CD4-positive, CD25-positive, alpha-beta regulatory T cell (primary cell): ENCODE measurements at places on chromosomes 2 and 18. TPM values are rescaled to one million over a fixed set of nuclear protein-coding genes. Genes with fewer than 3 reads are reported as not detected.

KYNU gene
- not detected for total RNA-seq

RIT2 gene
- not detected for total RNA-seq

ERBB4 gene
- not detected for total RNA-seq

MPP4 gene
- not detected for total RNA-seq

KCNJ3 gene
- not detected for total RNA-seq

PDIA6 gene
- 48.0 TPM for total RNA-seq

FAM98A gene
- 19.5 TPM for total RNA-seq

PRSS56 gene
- total RNA-seq, result not detected

UGT1A4 gene
- not detected for total RNA-seq

RAX gene
- total RNA-seq, result not detected

LYPD6 gene
- not detected for total RNA-seq

IL37 gene
- not detected for total RNA-seq

SPATS2L gene
- total RNA-seq, result 19.2 TPM

- DNase-seq, result no peak
Measured at GRCh38 chr2:85446296-85447221, 28.0 kb downstream of the SH2D6 start.

DNA sequence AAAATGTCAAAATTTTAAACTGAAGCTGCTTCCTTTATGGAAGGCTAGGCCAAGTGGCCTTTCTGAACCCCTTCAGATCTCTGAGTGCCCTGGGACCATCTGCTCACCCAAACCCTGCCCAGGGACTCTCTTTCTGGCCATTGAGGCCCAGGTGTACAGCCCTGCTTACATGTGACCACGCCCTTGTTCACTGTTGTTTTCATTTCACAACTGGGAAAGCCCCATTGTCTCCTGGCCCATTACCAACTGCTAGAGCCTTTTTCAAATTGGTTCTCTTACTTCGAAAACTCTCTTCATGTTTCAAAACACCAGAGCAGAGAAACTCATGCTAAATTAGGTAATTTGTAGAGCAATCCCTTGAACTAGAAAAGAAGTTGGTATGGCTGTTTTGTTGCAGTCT, 219.5 kb upstream of the TANK start:
- no peak for DNase-seq

- no peak for DNase-seq
Measured at GRCh38 chr2:205759732-205760131, 77.4 kb downstream of the NRP2 start.

- DNase-seq, result no peak
Measured at GRCh38 chr2:27653397-27653796, 10.0 kb downstream of the SUPT7L start.

DNA sequence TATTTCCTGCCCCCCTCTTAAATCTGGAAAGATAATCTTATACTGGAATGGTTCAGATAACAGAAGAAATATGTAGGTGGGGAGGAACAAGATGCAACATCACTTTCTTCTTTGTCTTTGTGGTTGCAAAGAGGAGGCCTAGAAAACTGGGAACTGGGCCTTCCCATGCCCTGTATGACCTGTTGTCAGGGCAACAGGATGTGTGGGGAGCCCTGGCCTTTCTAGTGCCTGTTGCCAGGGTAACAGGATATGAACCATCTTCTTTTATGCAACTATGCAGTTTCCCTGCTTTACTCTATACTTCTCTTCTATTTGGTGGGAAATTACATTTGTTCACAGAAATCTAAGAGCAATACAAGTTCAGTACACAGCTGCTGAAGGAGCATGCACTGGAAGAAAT, 79.8 kb upstream of the PDE1A start:
- no peak for DNase-seq

DNA sequence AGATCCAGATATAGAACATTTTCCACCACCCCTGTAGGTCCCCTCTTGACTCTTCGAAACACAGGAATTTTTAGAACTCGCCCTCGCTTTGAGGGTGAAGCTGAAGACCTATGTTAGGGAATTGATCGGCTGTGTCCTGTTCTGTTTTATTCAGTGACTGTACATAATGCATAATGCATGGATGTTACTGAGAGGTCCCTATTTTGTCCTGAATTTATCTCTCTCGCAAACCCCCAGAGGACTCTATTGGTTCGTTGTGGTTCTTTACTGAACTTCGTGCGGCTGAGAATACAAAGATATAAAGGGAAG, 431 bp upstream of the EIF5B start:
- DNase-seq, result no peak

DNA sequence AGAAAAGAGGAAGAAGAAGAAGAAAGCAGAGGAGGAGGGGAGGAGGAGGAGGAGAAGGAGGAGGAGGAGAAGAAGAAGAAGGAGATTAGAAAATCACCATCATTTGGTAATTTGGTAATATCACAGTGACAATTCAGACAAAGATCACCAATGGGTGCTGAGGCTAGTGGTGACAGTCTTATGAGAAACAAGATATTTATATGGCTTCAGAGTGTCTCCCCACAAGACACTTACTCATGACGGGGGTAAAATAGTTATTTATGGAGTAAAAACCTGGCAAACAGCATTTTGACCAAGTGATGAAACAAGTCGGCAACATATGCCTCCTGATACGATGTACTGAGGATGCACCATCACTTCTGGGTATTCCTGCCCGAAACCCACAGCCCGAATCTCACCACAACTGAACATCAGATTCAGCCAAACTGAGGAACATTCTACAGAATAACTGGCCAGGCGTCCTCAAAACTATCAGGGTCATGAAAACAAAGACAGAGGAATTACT, 4.9 kb downstream of the ASPRV1 start:
- DNase-seq, result no peak

GRCh38 chr2:9745153-9745899, 97.9 kb upstream of the TAF1B start:
- no peak for DNase-seq

GRCh38 chr2:33153008-33153407, 206.3 kb downstream of the LTBP1 start:
- DNase-seq, result no peak

DNA sequence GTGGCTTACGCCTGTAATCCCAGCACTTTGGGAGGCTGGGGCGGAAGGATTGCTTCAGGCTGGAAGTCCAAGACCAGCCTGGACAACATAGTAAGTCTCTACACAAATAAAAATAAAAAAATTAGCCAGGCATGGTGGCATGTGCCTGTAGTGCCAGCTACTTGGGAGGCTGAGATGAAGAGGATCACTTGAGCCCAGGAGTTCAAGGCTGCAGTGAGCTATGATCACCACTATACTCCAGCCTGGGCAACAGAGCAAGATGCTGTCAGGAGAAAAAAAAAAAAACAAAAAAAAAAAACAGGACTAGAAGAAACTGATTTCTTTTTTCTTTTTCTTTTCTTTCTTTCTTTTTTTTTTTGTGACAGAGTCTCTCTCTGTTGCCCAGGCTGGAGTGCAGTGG, 13.6 kb downstream of the SPDYA start:
- no peak for DNase-seq

- no peak for DNase-seq
Measured at GRCh38 chr2:219782737-219783348, 155.4 kb downstream of the SLC4A3 start.

DNA sequence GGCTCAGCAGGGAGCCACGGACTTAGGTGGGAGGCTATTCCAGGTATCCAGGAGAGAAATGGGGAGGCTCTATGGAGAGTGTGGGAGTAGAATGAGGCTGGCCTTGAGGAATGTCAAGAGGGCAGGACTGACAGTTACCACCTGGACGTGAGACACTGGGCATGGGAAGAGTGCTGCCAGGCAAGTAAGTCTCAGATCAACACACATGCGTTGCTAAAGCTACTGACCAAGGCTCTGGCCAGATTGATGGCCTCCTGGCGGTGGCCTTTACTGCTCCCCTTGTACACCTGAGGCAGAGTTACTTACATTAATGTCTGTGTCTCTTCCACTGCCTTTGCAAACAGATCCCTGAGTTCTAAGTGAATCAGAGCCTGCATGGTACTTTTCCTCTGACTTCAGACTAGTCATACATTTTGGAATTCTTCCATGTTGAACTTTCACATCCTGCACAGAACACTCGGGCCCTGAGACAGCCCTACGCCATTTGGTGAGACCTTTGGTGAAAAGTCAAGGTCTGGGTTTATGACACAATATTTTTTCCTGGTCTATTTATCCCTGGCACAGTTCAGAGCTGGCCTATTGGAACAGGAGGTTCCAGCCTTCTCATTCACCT, 398.8 kb upstream of the TRIB2 start:
- DNase-seq, result no peak

GRCh38 chr18:42514512-42514911, 559.5 kb downstream of the PIK3C3 start:
- DNase-seq, result no peak

DNA sequence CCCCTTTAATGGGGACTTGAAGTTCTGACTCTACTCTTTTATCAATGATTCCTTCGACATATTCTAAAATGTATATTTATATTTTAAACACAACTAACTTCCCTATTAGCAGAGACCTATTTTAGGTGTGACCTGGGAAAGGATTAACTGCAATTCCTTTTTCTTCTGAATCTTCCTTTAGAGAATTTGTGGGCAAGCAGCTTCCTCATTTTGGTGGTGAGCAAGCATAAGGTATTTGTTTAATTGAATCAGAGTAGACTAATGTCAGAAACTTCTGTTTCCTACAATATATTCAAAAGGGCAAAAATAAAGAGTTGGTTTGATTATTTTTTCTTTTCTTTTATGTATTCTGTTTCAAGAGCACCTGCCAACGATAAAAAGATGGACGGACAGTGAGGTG, 237.0 kb downstream of the IKZF2 start:
- no peak for DNase-seq

- no peak for DNase-seq
Measured at GRCh38 chr18:75533950-75534349, 106.4 kb upstream of the SMIM21 start.

DNA sequence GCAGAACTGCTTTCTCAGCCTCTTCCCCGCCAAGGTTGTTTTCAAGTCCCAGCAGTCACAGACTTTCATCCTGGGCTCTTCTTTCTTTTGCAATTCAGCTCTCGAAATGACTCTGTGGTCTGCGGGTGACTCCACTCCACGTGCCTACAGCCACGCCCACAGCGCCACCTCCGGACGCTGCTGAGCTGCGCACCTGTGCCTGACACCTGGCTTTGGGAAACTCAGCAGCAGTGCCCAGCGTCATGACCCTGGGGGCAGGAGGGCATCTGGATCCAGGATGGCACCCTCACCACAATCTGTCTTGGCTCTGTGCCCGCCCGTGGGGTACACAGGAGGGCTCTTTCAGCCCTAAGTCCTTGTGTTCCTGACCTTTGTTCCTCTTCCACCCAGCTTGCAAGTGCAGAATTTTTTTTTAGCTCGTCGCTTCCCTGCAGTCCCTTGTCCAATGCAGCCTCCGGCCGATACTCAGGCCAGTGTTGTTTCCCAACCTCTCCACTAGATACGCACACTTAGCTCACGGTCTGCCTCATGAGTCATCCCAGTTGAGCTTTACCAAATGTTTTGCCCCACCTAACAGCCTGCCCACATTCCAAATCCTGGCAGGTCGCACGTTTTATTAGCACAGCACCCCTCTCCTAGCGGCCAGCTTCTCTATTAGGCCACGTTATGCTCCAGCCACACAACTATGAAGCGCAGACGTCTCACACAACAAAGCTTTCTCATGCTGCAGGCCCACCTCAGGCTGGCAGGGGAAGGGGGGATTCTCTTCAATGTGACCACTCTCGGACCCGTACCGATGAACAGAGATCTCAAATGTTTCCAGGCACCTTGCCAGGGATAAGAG, 6.5 kb upstream of the CAPN10 start:
- DNase-seq, result peak; percentile 89

DNA sequence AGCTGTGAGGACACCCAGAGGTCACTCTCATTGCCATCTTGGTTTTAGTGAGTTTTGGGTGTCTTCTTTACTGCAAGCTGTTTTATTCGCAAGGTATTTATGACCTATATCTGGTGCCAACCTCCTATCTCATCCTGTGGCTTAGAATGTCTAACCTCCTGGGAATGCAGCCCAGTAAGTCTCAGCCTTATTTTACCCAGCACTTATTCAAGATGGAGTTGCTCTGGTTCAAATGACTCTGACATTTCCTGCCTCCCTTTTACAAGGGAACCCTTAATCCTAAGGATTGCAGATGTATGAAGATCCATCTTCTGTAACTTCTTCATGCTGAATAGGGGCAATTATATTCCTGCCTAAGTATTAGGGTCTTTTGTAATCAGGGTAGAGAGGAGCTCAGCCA, 708.0 kb downstream of the TMEM182 start:
- DNase-seq, result no peak

DNA sequence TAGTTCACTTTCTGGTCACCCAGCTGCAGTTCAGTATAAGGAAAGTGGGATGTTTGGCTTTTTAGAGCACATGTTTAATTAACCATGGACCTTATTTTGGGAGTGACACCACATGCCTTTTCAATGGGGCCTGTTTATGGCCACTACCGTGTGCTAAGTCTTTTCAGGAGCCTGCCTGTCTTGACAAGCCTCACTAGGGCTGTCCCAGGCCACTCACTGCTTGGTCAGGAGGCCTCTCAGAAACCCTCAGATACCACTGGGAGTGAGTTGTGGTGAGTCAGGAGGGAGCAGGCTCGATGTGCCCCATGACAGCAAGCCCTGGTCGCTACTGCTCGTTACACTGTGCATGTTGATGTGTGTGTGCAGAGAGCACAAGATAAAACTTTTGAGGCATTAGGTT, 123.0 kb downstream of the MAP4K4 start:
- no peak for DNase-seq

DNA sequence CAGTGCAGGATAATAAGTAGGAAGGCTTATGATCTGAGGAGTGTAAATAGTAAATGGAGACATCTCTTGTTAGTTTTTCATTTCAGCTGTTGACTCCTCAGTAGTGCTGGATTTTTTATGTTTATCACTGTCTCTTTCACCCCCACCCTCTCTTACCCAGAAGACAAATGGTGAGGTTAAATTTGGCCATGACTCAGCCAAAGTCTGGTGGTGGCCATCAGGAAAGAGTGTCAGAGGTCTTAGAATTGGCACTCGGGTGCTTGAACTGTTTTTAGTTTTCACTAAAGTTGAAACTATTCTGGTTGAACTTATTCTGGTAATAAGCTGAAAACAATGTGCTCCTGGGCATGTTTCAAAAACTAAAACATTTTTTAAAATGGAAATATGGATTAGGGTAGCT, 123.3 kb downstream of the FHOD3 start:
- DNase-seq, result no peak

GRCh38 chr18:63186520-63187222, 132.9 kb downstream of the BCL2 start:
- no peak for DNase-seq

DNA sequence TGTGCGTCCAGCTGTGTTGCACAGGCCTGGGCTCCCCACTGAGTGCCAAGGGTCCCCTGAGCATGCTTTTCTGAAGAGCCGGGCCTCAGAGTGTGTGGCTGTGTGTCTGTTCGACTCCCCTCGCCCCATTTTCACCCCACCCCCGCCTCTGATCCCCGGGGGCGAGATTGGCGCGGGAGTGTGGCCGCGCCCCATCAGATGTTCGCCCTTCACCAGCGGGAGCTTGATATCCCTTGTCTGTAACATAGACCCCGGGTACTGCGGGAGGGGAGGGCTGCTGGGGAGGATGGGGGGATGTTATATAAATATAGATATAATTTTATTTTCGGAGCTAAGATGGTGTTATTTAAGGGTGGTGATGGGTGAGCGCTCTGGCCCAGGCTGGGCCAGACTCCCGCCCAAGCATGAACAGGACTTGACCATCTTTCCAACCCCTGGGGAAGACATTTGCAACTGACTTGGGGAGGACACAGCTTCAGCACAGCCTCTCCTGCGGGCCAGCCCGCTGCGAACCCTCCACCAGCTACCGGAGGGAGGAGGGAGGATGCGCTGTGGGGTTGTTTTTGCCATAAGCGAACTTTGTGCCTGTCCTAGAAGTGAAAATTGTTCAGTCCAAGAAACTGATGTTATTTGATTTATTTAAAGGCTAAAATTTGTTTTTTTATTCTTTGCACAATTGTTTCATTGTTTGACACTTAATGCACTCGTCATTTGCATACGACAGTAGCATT, 1.5 kb downstream of the RHOB start:
- DNase-seq, result no peak
